Cardiac muscle cell (in vitro differentiated cells and primary cell): ENCODE measurements at places on chromosomes 13 and 19.

- DNase-seq, result no peak
Measured at GRCh38 chr13:66154354-66154753, 1075.8 kb downstream of the PCDH9 start.

- DNase-seq, result peak; percentile 73
Measured at GRCh38 chr19:40797963-40798682, 868 bp upstream of the EGLN2 start.

- DNase-seq, result no peak
Measured at GRCh38 chr13:37263871-37264270, 158.4 kb upstream of the CSNK1A1L start.

DNA sequence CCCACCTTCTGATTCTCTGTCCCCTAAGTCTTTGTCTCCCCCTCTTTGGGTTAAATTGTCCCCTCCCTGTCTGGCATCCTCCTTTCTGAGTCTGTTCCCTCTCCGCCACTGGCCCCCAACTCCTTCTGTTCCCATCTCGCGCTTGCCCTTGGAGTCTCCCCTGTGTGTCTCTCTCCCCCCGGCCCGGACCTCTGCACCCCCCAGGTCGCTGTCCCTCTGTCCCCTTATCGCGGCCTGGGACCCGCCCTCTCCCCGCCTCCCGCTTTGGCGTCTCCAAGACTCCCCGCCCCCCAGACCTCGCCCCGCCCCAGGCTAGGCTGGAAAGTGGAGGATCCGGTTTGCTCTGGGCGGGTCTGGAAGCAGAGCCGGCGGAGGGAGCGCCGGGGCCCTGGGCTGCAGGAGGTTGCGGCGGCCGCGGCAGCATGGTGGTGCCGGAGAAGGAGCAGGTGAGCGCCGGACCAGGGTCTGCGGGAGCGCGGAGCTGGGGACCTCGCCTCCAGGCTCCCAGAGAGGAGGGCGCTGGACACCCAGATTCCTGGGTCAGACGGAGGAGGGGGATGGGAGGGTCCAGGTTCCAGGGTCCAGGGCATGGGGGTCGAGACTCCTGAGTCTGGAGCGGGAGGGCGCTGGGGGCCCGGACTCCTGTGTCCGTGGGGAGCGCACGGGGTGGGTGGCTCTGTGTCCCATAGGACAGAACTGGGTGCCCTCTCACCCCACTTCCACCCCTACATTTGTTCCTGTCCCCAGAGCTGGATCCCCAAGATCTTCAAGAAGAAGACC lies at the start of gene TRPM4:
TRPM4 (plus strand) TSS at position 348 of the 780 bp plus-strand sequence; CDS start at position 423, 75 bp downstream.
- peak; percentile 96 for DNase-seq

GRCh38 chr13:25686831-25687470 lies 315.2 kb downstream of the ATP8A2 start:
- no peak for DNase-seq

- DNase-seq, result no peak
Measured at GRCh38 chr13:38950987-38951386, 39.6 kb downstream of the STOML3 start.

- DNase-seq, result no peak
Measured at GRCh38 chr19:30349131-30349730, 23.0 kb upstream of the ZNF536 start.

DNA sequence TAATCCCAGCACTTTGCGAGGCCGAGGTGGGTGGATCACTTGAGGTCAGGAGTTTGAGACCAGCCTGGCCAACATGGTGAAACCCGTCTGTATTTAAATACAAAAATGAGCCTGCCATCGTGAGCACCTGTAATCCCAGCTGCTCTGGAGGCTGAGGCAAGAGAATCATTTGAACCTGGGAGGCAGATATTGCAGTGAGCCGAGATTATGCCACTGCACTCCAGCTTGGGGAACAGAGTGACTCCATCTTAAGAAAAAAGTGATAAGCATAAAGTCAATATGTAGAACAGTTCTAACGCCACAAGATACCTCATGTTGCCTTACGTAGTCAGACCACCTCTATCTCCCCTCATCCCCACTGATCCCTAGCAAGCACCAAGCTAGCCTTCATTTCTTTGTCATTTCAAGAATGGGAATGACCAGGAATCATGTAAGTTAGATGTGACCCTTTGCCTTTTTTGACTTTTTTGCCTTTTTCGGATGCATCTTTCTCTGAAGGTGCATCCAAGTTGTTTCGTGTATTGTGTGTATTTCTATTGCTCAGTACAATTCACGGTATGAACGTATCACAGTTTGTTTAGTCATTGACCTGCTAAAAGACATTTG lies 6.4 kb downstream of the RPL21 start:
- no peak for DNase-seq

GRCh38 chr19:1619094-1619439 lies 13.8 kb upstream of the UQCR11 start:
- no peak for DNase-seq

DNA sequence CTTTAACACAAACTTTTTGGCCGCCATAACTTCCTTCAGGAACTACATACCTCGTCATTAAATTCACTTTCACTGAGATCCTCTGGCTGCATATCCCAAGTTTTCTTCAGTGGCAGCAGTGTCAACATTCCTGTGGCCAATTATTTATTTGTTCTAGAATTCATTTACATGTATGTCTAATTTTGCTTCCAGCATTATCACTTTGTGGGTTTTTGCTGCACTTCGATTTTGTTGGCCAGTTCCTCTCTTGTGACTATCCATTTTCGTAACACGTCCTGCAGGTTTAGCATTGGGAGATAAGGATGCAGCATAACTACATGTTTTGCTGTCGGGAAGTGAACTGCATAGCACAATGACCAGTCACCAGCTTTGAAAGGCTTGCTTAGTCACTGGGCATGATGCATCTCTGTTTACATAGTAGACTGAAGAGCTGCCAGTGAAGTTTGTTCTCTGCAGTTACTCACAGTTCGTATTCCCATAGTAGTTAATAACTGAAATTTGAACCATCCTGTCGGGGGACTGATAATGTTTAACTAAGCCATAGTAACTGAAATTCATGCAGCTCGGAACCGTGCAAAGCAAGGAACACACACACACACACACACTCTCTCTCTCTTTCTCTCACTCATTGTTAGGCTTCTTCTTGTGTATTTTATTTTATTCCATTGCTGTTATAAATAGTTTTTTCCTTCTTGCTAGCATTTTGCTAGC lies 28.3 kb downstream of the ZNF507 start:
- DNase-seq, result peak; percentile 99

GRCh38 chr13:86098511-86098910 lies 299.3 kb upstream of the SLITRK6 start:
- no peak for DNase-seq

GRCh38 chr19:19192910-19193423 lies 909 bp downstream of the RFXANK start:
- no peak for DNase-seq

- DNase-seq, result no peak
Measured at GRCh38 chr19:6983448-6983847, 37.8 kb downstream of the MBD3L2B start.

- DNase-seq, result no peak
Measured at GRCh38 chr13:80655778-80656511, 315.0 kb upstream of the SPRY2 start.
